Stimulated activated CD4-positive, alpha-beta T cell treated with anti-CD3 and anti-CD28 coated beads, Interleukin-1b, Interleukin-23, amount 100 ng/mL, for 1 hour (primary cell): ENCODE measurements at places on chromosomes 4 and X.

GRCh38 chr4:118395057-118395644 is 42.3 kb upstream of the PRSS12 start:
- DNase-seq: no peak

DNA sequence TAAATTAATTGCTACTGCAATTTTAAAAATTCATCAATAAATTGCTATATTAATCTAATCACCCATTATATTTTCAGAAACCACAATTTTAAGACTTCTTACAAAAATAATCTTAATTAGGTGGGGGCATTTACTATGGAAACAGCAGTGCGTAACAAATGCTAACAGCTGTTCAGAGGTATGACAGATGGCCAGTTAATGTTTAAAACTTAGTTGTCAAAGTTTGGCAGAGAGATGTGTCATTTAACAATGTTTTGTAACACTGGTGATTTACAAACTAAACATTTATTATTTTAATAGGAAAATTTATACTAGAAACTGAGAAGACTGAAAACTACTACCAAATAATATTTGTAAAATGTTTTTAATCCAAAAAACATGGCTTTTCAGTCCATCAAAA is 85.2 kb upstream of the GPR34 start:
- DNase-seq: no peak

DNA sequence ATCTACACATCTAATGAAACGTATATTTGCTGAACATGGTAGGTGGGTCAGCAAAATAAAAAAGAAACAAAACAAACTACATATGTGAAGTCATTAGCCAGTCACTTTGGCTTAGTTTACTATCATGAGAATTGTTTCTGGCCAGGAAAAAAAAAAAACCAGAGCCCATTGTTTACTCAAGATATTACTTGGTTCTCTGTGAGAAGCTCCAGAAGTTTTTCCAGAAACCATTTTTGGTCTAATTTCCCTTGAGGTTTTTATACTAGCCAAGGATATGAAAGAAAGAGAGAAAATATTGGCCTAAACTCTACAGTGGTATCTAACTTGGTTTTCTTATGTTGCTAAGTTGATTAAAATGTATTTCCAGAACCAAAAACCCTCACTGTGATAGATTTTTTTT is 259.1 kb downstream of the PDHA2 start:
- no peak for DNase-seq

DNA sequence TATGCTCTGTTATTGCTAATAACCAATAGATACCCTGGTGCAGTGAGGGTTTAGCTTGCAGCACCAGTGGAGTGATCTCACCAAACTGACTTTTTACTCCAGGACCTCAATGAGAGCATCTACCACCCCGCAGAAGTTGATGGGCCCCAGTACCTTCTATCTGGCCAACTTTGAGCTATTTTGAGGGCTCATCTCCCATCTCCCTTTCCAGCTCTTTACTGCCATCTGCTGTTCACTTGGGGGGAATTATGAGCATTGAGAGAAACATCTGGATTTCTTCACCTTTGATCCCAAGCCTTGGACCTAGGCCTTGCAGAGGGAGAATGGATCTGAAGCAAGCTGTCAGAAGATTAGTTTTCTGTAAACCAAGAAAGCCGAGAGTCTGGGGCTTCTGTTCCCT is 143.6 kb downstream of the TMEM164 start:
- DNase-seq: no peak

- DNase-seq: no peak
These were observed 7.1 kb downstream of the RASL11B start for GRCh38 chr4:52869196-52869595.

GRCh38 chr4:183941964-183942363 is 36.9 kb downstream of the STOX2 start:
- no peak for DNase-seq

GRCh38 chrX:119686087-119686691 is 6.8 kb downstream of the SEPTIN6 start:
- no peak for DNase-seq
